ENCODE measurements at places on chromosomes 2 and 18.

DNA sequence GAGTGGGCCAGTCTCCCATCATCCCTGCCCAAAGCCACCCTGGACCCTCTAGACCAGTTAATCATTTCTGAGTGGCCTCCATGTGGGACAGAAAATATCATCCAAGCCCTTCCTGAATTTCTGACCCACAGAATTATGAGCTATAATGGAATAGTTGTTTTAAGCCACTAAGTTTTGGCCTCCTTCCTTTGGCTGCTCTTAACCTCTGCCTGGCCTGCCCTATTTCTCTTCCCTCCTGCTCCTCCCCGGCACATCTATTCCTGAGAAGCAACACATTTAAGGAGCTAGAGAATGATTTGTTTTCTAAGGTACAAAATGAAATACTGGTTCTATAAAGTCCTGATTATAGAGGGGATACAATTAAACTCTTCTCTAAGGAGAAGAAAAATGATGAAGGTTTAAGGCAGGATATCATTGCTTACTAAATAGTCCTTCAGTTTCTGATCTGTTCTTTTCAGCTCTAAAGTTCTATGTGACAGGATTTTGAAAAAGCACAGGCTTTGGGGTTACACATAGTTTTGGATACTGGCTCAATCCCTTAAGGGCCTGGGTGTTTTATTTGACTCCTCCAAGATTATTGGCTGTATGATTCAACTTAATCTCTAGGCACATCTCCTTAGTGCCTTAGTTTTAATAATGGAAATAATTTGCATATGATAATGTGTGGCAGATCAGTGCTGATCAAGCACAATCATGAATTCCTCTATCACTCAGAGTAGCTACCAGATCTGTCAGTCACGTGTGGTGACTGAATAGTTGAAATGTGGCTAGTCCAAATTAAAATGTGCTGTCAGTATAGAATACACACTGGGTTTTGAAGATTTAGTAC lies 240.3 kb downstream of the VAPA start:
- no peak for DNase-seq

- DNase-seq = no peak
These were observed 99.2 kb downstream of the RAPGEF4 start for GRCh38 chr2:172834881-172835280.

DNA sequence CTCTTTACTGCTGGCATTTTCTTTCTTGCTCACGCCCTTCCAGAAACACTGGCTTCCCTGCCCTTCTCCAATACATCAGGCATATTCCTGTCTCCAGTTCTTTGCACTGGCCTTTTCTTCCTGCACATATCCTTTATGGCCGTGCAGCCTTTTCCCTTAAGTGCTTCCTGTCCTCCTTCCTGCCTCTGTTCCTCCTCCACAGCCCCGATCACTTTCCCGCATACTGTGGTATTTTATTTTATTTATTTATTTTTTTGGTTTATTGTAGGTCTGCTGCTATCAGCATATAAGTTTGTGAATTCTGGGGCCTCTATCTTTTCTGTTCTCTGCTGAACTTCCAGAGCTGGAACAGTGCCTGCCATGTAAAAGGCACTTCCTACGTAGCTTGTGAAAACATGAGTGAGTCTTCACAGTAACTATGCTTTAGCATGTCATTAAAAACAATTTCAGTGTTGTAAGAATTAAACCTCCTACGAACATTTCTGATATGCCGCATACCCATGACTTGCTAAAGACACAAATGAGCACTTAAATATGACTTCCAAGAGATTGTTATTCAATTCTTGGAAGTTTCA lies 289.1 kb downstream of the TRIB2 start:
- no peak for DNase-seq

- no peak for DNase-seq
These were observed 68.7 kb downstream of the KCTD1 start for GRCh38 chr18:26479681-26480079.

DNA sequence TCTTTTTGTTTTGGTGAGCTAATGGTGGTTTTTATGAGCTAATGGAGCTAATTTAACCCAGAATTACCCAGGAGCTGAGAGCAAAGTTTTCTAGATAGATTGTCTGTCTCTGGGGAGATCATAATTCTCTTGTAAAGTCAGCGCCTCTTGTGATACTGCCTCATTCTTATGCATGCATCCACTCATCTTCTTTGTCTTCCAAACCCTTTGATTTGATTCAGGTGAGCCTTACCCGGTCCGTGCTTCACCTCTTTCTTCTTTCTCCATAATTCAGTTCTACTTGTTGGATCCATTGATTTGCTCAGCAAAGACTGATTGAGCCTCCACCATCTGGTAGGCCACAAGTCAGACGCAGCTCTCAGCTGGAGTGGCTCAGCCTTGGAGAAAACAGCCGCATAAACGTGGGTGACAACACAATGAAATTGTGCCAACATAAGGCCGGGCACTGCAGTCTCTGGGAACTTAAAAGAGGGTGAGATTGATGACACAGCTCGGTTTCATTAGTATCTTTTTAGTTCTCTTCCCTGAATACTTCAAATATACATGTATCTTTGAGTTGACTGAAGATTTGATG lies 158.5 kb upstream of the SH3BP4 start:
- DNase-seq = no peak

DNA sequence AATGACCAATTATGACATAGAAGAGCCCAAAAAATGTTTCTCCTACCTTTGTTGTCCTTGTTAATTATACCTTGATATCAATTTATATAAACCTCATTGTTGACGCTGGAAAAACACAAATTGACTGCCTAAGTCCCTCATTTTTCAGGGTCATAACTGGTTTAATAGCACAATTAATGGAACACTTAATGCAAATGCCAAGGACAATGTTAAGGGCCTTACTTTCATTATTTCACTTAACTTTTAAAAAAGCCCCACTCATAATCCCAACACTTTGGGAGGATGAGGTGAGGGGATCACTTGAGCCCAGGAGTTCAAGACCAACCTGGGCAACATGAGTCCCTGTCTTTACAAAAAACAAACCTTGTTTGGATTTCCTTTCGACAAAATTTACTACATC lies 3.5 kb upstream of the STPG4 start:
- no peak for DNase-seq

DNA sequence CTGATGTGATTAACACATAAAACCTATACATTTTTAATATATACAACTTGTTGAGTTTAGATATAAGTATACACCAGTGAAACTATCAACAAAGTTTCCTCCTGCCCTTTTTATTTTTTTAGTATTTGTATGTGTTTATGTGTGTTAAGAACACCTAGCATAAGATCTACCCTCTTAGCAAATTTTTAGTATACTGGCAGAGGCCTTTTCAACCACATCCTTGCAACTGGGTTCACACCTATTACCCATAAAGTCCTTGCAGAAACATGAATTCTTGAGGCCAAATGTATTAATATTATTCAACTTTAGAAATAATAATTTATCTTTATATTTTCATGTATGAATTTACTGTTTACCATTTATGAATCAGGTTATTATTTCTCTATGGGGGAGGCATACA lies 119.7 kb upstream of the CRIM1 start:
- no peak for DNase-seq
